ENCODE measurements at places on chromosomes 3 and 15.

GRCh38 chr3:71142441-71143161, 440.9 kb downstream of the FOXP1 start:
- no peak for DNase-seq

DNA sequence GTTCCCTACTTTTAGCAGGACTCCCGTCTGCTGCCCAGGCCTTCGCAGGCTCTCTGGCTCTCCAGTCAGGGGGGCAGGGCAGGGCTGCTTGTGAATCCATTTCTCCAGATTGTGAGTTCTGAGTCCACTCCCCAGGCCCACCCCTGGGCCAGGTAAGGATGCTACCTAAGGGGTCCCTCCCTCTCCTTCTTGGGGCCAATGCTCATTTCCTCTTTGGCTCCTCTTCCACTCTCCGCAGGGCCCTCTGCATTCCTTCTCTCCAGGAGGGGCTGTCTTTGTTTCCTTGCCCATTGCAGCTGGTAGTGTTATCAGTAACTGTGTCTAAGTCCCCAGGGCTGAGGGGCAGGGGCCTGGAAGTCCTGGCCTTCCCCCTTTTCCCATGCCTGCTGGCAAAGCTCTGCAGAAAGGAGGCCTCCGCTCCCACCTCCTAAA, 13.0 kb upstream of the CACNA2D2 start:
- DNase-seq, result no peak

- no peak for DNase-seq
Measured at GRCh38 chr15:40190591-40190990, 29.7 kb downstream of the BUB1B start.

DNA sequence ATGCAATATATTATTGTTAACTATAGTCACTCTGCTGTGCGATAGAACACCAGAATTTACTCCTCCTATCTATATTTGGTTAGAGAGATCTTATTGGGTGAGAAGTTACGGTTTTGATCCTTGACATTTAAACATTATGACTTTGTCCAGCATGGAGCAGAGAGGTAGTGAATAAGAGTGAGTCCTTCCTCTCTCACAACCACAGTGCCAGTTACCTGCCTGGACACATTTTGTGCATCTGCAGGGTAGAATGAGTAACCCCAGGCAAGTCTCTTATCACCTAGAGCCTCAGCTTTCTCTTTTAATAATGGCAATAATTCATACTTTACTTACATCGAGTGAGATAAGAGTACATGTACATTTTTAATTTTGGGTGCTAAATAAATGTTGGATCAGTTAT, 24.1 kb downstream of the KAT2B start:
- DNase-seq, result no peak

- DNase-seq, result no peak
Measured at GRCh38 chr3:14938954-14939353, 8.4 kb upstream of the NR2C2 start.

DNA sequence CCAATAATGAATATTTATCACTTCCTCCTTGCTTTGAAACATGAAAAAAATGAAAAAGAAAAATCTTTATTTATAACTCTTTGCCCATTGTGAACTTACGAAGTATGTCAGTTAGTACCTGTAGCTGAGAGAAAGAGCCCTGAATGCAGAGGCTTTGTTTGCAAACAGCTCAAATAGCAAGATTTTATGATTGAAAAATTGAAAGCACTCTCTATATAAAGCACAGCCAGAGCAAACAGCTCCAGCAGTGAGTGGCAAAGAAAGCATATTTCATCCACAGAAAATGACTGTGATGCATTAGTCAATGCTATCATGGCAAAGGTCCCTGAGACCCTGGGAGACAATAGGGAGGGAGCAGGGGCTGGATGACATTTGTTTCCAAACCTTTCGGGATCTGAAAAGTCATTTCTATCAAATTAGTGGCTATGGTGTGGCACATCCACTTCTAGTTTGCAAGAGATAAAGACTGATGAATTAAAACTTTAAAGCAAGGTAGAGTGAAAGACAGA, 576.1 kb downstream of the OTOL1 start:
- no peak for DNase-seq

DNA sequence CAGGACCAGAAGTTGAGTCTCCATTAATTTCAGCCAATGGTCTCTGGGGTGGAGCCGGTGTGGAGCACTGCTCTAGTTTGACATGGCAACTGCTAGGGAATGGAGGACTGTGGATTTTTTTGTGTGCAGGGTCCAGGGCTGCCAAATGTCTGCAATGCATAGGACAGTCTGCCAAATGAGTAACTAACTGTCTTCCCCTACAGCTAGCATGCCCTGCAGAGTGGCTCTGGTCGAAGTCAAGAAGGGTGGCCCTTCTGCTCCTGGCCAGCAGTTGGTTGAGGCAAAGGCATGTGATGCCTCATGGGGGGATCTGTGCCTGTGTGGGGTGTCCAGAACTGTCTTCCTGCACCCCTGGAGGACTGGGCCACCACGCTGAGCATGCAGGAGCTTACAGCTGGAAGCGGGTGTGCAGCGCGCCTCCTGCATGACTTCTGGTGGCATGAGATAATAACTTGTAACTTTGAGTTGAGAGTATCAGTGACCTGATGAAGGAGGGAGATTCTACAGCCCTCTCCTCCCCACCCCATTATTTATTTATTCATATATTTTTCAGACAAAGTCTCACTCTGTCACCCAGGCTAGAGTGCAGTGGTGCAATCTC, 4.6 kb downstream of the TPRA1 start:
- DNase-seq, result no peak

- DNase-seq, result no peak
Measured at GRCh38 chr3:188559072-188559429, 405.1 kb downstream of the LPP start.

DNA sequence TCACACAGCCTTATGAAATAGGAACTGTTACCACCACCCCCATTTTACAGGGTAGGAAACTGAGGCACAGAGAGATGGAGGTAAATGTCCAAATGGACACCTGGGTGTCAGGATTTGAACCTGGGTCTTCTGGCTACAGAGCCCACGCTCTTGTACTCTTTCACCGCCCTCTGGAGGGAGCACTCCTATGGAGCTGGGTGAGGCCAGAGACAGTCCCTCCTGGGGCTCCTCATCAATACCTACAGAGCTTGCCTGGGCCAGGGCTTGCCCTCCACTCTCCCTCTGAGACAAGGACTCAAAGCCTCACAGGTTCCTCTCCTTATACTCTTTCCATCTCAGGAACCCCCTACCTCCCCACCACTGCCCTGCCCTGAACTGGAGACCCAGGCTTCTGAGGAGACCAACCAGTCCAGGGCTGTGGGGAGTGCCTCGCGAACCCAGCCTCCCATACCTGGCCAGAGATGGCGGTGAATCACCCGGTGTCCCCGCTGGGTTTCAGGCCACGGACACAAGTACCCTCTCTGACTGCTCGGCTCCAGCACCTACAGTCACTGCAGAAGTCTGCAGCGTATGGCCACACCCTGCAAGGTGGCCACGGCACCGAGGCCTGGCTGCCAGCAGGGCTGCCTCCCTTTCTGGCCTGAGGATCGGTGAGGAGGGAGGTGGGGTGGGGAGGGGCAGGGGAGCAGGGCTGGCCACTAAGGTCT, 22.1 kb upstream of the ATP2B2 start:
- DNase-seq, result no peak

DNA sequence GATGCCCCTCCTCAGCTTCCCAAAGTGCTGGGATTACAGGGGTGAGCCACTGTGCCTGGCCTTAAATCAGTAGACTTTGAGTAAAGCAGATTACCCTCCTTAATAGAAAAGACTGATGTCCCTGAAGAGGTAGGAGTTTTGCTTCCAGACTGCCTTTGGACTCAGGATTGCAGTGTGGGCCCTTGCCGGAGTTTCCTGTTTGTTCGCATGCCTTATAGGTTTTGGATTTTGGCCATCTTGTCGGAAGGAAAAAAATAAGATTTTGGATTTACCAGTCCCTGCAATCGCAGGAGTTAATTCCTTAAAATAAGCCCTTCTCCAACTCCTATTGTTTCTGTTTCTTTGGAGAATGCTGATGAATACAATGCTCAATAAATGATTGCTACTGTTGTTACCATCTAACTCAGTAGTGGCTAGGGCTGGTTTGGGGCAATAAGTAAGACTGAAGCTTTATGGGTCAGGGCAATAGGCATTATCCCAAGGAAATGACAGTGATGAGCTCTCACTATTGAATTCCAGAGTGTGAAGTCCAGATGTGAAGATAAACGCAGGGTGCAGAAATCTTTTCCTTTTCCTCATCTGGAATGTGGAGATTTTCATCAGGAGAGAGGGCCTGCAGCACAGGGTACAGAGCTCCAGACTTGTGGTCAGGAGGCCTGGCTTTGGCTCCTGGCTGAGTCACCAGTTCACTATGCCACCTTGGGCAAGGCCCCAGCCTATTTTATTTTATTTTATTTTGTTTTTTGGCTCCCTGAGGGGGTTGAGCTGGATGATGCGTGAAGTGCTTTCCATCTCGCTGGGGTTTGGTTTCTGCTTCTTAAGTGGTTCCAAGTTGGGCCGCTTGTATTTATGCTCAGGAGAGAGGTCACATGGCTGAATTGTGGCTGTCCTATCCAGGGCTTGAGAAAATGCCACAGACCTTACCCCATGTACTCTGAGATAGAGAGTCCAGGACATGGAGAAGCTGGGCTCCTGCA, 25.3 kb downstream of the FOXL2 start:
- DNase-seq, result no peak

DNA sequence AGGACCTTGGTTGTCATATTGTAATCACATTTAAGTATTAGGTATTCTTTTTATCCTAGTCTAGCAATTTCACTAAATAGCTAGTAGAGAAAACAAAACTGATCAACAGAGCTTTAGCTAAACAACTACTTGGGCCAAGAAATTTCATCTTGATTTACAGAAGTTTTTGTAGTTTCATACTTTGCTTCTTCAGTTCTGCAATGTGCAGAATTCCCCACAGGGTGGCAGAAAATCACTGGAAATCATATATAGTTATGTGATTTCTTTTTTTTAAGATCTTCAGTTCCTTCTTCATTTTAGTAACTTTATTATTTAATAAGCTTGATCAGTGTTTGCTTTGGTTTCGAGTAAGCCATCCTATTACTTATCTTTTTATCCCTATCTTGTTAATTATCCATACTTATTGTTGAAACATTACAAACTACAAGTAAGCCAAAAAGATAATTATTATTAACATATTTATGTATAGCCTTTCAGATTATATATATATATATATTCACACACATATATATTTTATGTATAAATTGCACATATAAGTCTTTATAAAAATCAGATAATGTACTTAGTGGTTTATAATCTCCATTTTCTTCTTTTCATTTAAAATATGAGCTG, 2.2 kb upstream of the BNIP2 start:
- peak; percentile 25 for DNase-seq

GRCh38 chr3:110526777-110527727, 544.6 kb upstream of the NECTIN3 start:
- DNase-seq, result no peak

- no peak for DNase-seq
Measured at GRCh38 chr3:171357721-171358120, 102.5 kb downstream of the TNIK start.

DNA sequence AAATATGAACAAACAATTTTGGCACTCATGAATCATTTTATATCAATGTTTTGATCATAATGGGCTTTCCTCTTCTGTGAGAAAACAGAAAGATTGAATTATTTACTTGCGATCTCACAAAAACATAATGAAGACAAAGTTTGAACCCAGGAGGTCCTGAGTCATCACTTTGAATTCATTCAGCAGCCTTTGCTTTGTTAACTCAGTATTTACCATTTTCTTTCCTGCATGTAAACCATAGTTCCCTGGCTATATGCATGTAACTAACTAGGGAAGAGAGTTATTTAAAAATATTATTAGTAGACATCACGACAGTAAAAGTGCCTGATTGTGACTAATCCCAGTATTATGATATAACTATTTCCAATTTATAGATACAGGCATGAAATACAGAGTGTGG, 1026.2 kb downstream of the PLOD2 start:
- no peak for DNase-seq

- DNase-seq, result no peak
Measured at GRCh38 chr3:107813026-107813425, 277.8 kb downstream of the CD47 start.

- DNase-seq, result no peak
Measured at GRCh38 chr3:71511037-71511436, 72.5 kb downstream of the FOXP1 start.

DNA sequence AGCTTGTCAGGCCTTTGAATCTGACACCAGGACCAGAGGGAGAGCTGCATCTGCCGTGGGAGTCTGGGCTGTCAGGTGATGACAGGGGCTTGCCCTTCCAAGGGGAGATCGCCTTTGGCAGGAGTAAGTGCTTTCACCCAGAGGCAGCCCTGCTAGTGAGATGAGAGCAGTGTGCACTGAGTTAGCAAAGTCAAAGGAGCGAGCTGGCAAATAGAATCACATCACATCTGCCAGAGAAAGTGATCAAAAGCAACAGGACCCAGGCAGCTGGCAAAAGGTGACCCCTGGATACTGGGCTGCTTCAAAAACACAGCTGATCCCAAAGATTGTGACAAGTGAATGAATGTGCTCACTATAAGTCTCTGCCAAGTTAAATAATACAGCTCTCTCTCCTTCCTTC, 36.1 kb upstream of the PYDC2 start:
- no peak for DNase-seq

DNA sequence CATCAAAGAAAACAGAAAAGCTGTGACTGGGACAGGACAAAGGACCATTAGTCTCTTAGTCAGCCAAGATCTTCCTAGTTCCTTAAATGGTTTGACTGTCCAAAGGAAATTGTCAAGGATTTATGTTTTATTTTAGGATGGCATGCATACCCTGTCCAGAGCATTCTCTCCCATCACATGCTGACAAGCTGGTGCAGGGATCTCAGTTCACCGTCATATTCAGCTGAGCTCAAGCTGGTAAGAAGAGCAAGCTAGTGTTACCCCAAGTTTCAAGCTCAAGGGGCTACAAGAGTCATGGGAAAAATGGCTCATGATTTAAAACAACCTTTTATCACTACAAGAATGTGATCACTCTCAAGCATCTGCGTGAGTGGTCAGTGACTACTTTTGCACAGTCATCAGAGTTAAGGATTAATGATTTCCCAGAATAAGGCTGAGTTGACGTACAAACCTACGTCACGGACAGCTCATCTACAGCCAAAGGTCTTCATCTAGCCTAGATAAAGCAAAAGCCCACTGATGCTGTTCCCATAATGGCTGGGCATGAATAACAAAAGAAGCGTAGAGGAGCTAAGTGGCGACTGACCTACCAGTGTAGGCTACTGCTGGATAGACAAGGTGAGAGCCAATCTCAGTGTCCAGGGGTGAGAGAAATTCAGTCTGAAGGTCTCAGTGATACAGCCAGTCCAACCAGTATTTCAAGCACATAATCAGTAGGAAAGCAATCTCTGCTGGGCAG, 157.5 kb downstream of the GABRB3 start:
- no peak for DNase-seq

GRCh38 chr3:15892311-15893227, 94.8 kb upstream of the ANKRD28 start:
- DNase-seq, result no peak
